Calu3 (cell line): ENCODE measurements at places on chromosomes 3 and 15. TPM values are rescaled to one million over a fixed set of nuclear protein-coding genes. Genes with fewer than 3 reads are reported as not detected.

DNA sequence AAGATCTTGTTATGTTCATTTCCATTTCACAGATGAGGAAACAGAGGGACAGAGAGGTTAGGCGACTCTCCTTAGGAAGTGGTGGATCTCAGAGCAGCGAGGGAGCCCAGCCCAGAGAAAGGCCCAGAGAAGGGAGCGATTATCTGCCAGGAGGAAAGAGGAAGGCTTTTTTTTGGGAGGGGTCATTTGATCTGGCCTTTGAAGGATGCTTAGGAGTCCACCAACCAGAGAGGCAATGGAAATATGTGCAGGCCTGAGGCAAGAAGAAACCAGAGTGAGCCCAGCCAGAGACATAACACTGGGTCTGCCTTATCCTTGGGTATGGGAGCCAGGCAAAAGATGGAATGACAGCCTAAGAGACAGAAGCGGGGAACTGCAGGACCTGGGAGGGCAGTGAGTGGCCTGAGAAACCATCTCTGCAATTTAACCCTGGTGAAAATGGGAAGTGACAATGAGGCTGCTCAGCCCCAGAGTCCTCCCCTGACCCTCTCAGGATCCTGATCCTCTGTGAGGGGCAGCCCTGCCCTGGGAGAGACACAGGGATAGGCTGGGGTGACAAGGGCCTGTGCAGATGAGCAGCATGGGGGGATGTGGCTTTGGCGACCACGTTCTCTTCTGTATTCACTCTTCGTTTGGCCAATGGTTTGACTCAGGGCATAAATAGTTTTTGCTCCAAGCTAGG lies 163.2 kb downstream of the WNT7A start:
- no peak for DNase-seq

GRCh38 chr3:45689787-45690145 lies 570 bp downstream of the SACM1L start:
- no peak for DNase-seq

DNA sequence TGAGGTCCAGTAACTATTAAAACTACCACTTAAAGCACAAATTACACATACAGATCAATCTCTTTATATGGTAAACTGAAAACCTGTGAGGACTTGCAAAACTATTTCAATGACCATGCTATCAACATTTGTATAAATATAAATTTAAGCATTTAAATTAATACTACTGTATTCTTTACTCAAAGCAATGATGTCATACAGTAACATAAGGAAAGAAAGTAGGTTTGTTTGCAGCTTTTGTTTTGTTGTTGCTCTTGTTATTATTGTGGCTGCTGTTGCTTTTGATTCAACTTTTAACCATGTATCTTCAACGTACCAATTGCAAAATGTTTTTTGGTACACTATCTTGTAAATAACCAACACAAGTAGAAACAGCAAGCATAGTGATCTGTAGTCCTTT lies 22.0 kb downstream of the CBLB start:
- DNase-seq, result no peak

EPM2AIP1 gene
- 13.2 and 15.6 TPM in 2 replicates for total RNA-seq

GNAT1 gene
- not detected in 2 replicates for total RNA-seq

KLHL6 gene
- total RNA-seq, result not detected in 2 replicates
